ENCODE measurements at places on chromosomes 1 and 21.

DNA sequence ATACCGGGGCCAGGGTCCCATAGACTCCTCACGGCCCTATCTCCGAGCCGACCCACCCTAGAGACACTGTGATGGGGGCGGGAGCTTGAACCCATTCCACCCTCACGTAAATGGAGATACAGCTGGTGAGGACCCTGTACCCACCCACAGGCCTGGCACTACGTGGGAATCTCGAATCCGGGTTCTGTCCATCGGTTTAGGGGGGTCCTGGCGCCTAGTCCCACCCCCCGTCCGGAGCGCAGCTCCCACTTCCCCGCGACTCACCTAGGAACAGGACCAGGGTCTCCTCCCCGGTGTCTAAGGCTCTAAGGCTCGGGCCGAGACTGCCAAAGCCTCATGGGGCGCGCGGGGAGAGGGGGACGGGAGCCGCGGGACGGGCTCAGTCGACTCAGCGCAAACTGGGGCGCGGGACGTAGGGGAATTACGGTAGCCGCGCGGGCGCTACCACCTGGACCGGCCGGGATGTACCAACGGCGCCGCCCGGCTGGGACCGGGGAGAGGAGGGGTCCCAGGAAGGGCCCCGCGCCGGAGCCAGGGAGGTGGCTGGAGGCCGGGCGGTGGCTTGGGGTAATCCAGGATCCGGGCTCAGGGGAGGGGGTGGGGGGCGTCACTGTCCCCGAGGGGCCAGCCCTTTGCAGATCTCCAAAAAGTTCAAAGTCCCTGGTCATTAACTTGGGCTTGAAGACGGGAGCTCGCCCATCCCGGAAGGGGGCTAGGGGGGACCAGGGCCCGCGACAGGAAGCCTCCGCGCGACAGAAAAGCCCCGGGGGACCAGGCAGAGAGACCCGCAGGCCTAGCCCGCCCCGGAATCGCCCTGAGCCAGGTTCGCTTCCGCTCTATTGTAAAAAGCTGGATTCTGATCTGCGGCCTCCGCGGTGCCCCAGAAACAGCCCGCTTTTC lies 1.0 kb downstream of the PLEKHG5 start:
- DNase-seq, result peak; percentile 41

- DNase-seq, result no peak
Observed at GRCh38 chr1:210248341-210248740, 15.7 kb downstream of the SERTAD4 start.

DNA sequence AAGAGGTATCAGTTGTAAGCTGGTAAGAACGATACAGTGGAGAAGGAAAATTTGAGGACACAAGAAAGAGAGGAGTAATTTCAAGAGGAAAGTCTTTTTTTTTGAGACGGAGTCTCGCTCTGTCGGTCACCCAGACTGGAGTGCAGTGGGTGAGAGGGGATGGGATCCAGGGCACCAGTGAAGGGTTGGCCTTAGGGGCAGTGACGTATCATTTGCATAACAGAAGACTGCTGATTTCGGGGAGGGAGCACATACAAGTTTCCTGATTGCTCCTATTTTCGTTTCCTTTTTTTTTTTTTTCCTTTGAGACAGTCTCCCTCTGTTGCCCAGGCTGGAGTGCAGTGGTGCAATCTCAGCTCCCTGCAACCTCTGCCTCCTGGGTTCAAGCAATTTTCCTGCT lies 4.2 kb downstream of the S100A13 start:
- no peak for DNase-seq

- DNase-seq, result no peak
Observed at GRCh38 chr1:51168936-51169335, 66.9 kb downstream of the C1orf185 start.

DNA sequence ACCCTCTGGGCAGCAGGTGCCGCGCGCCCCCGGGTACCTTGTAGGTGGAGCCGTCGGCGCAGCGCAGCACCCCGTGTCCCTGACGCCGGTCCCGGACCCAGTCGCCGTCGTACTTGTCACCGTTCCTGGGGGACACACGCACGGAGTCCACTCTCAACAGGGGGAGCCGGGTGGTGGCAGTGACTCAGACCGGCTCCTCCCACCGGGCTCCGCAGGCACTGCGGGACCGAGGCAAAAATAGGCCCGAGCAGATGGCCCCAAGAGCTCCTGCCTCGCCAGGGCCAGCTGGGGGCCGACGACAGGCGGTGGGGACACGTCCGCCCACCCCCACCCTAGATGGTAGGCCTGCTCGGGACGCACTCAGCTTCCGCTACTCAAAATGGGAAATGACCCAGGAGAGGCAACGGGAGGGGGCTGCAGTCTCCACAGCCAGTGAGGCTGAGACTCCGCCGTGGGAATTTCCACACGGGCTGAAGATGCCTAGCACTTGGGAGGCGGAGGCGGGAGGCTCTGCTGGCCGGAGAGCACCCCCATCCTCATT lies 6.3 kb downstream of the MORN1 start:
- DNase-seq, result no peak

GRCh38 chr1:5108740-5109139 lies 454.3 kb downstream of the AJAP1 start:
- no peak for DNase-seq

GRCh38 chr1:220137019-220137786 lies 43.3 kb downstream of the IARS2 start:
- no peak for DNase-seq

DNA sequence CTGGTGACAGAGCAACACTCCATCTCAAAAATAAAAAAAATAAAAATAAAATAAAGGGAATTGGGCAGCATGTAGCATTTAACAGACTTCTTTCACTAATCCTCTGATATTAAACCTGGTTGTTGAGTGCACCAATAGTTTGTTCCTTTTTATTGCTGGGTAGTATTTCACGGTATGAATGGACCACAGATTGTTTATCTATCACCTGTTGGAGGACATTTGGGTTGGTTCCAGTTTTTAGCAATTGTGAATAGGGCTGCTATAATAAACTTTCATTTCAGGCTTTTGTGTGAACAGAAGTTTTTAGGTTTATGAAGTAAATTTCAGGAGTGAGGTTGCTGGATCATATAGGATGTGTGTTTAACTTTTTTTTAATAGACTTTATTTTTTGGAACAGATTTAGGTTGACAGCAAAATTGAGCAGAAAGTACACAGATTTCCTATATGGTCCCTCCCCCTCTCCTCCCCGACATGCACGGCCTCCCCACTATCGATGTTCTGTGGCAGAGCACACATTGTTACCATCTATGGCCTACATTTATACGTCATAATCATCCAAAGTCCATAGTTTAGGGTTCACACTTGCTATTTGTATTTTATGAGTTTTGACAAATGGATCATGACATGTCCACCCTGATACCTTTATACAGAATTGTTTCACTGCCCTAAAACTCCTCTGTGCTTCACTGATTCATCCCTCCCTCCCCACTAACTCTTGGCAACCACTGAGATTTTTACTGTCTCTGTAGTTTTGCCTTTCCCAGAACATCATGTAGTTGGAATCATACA lies 66.1 kb upstream of the TMPRSS2 start:
- no peak for DNase-seq
